HFFc6 (cell line): ENCODE measurements at places on chromosomes 4 and X.

DNA sequence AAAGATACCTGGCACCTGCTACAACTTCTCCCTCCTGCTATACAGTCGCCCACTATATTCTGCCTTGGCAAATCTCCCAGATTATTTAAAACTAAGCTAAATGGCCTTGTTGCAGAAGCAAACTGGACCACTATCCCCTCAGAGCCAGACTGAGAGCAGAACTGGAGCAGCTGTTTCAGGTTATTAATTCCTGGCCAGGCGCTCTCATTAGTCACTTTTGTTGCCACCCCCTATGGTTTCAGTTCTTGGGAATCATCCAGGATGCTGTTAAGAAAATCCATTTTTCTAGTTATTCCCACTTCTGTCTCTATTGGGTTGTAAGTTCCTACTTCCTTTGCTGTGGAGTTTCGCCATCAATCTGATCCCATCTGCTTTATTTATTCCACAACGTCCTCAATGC is 30.1 kb downstream of the ADGRA3 start:
- H3K4me1 ChIP-seq, result peaks cover 44% of the 10 kb centered on the region
- 0 out of 2 replicates have a peak overlapping the region, but pooled peaks have one; percentile 5 for H3K27ac ChIP-seq
- DNase-seq, result peak; percentile 33
- no peaks in the 10 kb centered on the region for H3K36me3 ChIP-seq
- peaks cover 2% of the 10 kb centered on the region; the same call in 1 of the 2 replicates for H3K27me3 ChIP-seq

- peaks cover 6% of the 10 kb centered on the region; the same call in 1 of the 2 replicates for H3K27me3 ChIP-seq
- H3K27ac ChIP-seq, result no peak overlapping the region
- DNase-seq, result no peak
- H3K36me3 ChIP-seq, result no peaks in the 10 kb centered on the region
- no peak overlapping the region for H3K4me3 ChIP-seq
- H3K4me1 ChIP-seq, result peaks cover 20% of the 10 kb centered on the region
Observed at GRCh38 chr4:87849612-87850011, 16.8 kb downstream of the MEPE start.

DNA sequence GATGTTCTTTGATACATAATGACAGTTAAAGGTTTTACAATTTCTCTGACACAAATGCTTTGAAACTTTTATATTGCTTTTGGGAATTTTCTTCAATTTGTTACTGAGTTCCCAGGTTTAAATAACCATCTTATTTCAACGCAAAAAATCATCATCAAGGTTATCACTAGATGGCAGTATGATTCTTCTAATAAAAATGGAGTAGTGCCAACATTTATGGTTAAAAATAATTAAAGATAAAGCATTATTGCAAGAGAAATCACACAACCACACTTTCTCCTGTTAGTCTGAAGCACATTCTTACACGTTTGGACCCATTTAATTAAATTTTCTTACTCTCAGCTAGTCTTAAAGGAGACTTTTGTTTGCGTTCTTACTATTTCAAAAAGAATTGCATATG is 611.3 kb upstream of the CPXCR1 start:
- no peaks in the 10 kb centered on the region for H3K36me3 ChIP-seq
- no peaks in the 10 kb centered on the region for H3K4me1 ChIP-seq
- DNase-seq, result no peak
- no peak overlapping the region for H3K27ac ChIP-seq
- H3K4me3 ChIP-seq, result no peak overlapping the region

GRCh38 chrX:124018023-124018422 is 56.5 kb downstream of the STAG2 start:
- no peaks in the 10 kb centered on the region for H3K27me3 ChIP-seq
- no peak for DNase-seq
- no peak overlapping the region for H3K4me3 ChIP-seq
- H3K36me3 ChIP-seq, result no peaks in the 10 kb centered on the region
- H3K4me1 ChIP-seq, result peaks cover 16% of the 10 kb centered on the region

GRCh38 chrX:132833373-132833772 is 125.1 kb downstream of the HS6ST2 start:
- DNase-seq, result no peak
- H3K4me1 ChIP-seq, result no peaks in the 10 kb centered on the region
- no peak overlapping the region for H3K4me3 ChIP-seq
- no peak overlapping the region for H3K27ac ChIP-seq
- H3K36me3 ChIP-seq, result no peaks in the 10 kb centered on the region

- peaks cover 7% of the 10 kb centered on the region for H3K4me1 ChIP-seq
- H3K4me3 ChIP-seq, result no peak overlapping the region
- no peak for DNase-seq
- peaks cover 2% of the 10 kb centered on the region; the same call in 1 of the 2 replicates for H3K27me3 ChIP-seq
Observed at GRCh38 chrX:101091817-101092216, 6.2 kb upstream of the CENPI start.

- peaks cover 4% of the 10 kb centered on the region; the same call in 1 of the 2 replicates for H3K36me3 ChIP-seq
- no peak overlapping the region for H3K27ac ChIP-seq
- H3K4me1 ChIP-seq, result peaks cover 11% of the 10 kb centered on the region
- DNase-seq, result no peak
- H3K27me3 ChIP-seq, result peaks cover 8% of the 10 kb centered on the region; the same call in 1 of the 2 replicates
- no peak overlapping the region for H3K4me3 ChIP-seq
Observed at GRCh38 chr4:142875117-142875516, 29.0 kb upstream of the INPP4B start.

GRCh38 chr4:5220028-5220427 is 168.7 kb downstream of the STK32B start:
- H3K4me3 ChIP-seq, result no peak overlapping the region
- no peaks in the 10 kb centered on the region for H3K36me3 ChIP-seq
- H3K27me3 ChIP-seq, result no peaks in the 10 kb centered on the region
- DNase-seq, result no peak
- H3K4me1 ChIP-seq, result no peaks in the 10 kb centered on the region
- no peak overlapping the region for H3K27ac ChIP-seq

GRCh38 chr4:121676345-121677075 is 20.3 kb downstream of the ANXA5 start:
- no peak overlapping the region for H3K4me3 ChIP-seq
- no peaks in the 10 kb centered on the region for H3K27me3 ChIP-seq
- H3K27ac ChIP-seq, result peak overlapping the region; percentile 44
- DNase-seq, result no peak
- peaks cover 59% of the 10 kb centered on the region for H3K36me3 ChIP-seq

- peak; percentile 25 for DNase-seq
- peak overlapping the region; percentile 42; the same call in 1 of the 2 replicates for H3K4me3 ChIP-seq
- H3K4me1 ChIP-seq, result peaks cover 29% of the 10 kb centered on the region
- H3K27ac ChIP-seq, result peak overlapping the region; percentile 77
Observed at GRCh38 chr4:67483868-67484602, 61.3 kb downstream of the CENPC start.

- no peaks in the 10 kb centered on the region for H3K36me3 ChIP-seq
- no peaks in the 10 kb centered on the region; the same call in none of the 2 replicates for H3K27me3 ChIP-seq
- H3K4me3 ChIP-seq, result no peak overlapping the region
- H3K4me1 ChIP-seq, result peaks cover 44% of the 10 kb centered on the region
- DNase-seq, result peak; percentile 65
Observed at GRCh38 chr4:139609647-139610046, 53.6 kb upstream of the SETD7 start.

- H3K27ac ChIP-seq, result no peak overlapping the region
- no peaks in the 10 kb centered on the region for H3K4me1 ChIP-seq
- no peak for DNase-seq
Observed at GRCh38 chr4:61397174-61397573, 197.0 kb downstream of the ADGRL3 start.

- peaks cover 44% of the 10 kb centered on the region for H3K4me1 ChIP-seq
- H3K27me3 ChIP-seq, result peaks cover 2% of the 10 kb centered on the region; the same call in 1 of the 2 replicates
- no peak overlapping the region for H3K4me3 ChIP-seq
- DNase-seq, result no peak
- no peaks in the 10 kb centered on the region for H3K36me3 ChIP-seq
Observed at GRCh38 chrX:97400492-97400891, 516.8 kb downstream of the RPA4 start.

DNA sequence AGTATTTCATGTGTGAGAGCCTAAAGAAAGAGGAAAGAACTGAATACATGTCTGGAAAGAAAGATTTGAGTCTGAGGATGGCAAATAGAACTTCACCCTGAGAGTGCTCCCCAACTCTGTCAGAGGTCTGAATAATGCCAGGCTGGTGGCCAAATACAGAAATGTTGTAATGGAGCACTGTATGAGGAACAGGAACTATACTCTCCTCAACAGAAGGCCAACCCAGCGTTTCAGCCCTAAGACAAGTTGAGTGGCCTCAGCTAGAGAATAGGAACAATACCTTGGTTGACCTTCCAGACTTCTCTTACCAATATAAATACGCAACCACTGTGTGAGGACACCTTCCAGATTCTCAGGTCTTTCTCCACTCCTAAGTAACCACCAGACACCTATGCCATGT is 94.5 kb upstream of the STIM2 start:
- peaks cover 18% of the 10 kb centered on the region for H3K4me1 ChIP-seq
- DNase-seq, result no peak
- no peak overlapping the region for H3K4me3 ChIP-seq
- no peak overlapping the region for H3K27ac ChIP-seq

DNA sequence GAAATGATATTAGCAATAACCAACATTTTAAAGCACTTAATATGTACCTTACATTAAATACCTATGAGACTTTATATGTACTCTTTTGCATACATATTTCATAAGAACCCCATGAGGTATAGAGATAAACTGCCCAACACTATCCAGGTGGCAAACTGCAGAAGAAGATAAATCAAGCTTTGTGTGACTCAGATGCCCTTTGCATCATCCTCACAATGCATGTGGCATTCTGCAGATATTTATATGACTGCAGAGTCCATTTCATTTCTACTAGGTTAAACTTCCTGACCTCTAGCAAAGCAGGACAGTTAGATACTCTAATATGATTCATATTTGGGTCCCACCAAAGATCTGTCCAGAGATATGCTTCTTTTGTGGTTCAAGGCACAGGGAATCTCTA is 85.6 kb upstream of the RASGEF1B start:
- no peak overlapping the region for H3K27ac ChIP-seq
- DNase-seq, result no peak
- no peaks in the 10 kb centered on the region for H3K27me3 ChIP-seq
- no peaks in the 10 kb centered on the region for H3K36me3 ChIP-seq
- H3K4me1 ChIP-seq, result no peaks in the 10 kb centered on the region

GRCh38 chrX:10518073-10518472 is 102.3 kb downstream of the MID1 start:
- peaks cover 18% of the 10 kb centered on the region for H3K4me1 ChIP-seq
- H3K27ac ChIP-seq, result no peak overlapping the region
- peaks cover 13% of the 10 kb centered on the region; the same call in 1 of the 2 replicates for H3K36me3 ChIP-seq
- no peak for DNase-seq
- no peaks in the 10 kb centered on the region for H3K27me3 ChIP-seq

GRCh38 chr4:47415719-47416118 is 47.8 kb downstream of the COMMD8 start:
- H3K4me3 ChIP-seq, result no peak overlapping the region
- no peaks in the 10 kb centered on the region for H3K4me1 ChIP-seq
- no peaks in the 10 kb centered on the region for H3K36me3 ChIP-seq
- H3K27me3 ChIP-seq, result peaks cover 25% of the 10 kb centered on the region

- H3K4me3 ChIP-seq, result no peak overlapping the region
- peaks cover 8% of the 10 kb centered on the region for H3K36me3 ChIP-seq
- H3K27me3 ChIP-seq, result no peaks in the 10 kb centered on the region; the same call in 1 of the 2 replicates
- H3K4me1 ChIP-seq, result peaks cover 9% of the 10 kb centered on the region
- H3K27ac ChIP-seq, result no peak overlapping the region
Observed at GRCh38 chr4:3317656-3318211, 24.9 kb downstream of the RGS12 start.

DNA sequence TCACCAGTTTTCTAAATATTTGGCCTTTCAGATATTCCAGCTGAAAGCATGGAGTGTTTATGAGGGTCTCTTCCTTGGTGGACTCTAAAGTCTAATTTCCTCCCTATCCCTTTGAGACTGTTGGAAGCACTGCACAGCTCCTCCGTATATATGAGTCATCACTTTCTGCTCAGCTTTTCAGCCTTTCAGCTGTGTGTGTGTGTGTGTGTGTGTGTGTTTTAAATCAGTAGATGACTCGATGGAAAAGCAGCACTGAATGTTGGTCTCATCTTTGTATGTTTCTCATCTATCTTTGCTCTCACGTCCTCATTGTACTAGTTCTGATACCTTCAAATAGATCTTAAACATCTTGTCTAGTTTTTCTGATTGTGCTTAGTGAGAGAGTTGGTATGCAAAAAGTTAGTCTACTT is 81.6 kb downstream of the ZFX start:
- DNase-seq, result peak; percentile 58
- H3K27me3 ChIP-seq, result no peaks in the 10 kb centered on the region
- peaks cover 24% of the 10 kb centered on the region for H3K4me1 ChIP-seq
- H3K4me3 ChIP-seq, result peak overlapping the region; percentile 74
- H3K27ac ChIP-seq, result peak overlapping the region; percentile 77

GRCh38 chrX:133741303-133741702 is 244.1 kb downstream of the GPC3 start:
- no peaks in the 10 kb centered on the region for H3K4me1 ChIP-seq
- DNase-seq, result no peak
- H3K27me3 ChIP-seq, result no peaks in the 10 kb centered on the region
- no peak overlapping the region for H3K4me3 ChIP-seq

GRCh38 chr4:186684889-186685309 is 38.8 kb downstream of the FAT1 start:
- peaks cover 4% of the 10 kb centered on the region; the same call in 1 of the 2 replicates for H3K27me3 ChIP-seq
- H3K4me3 ChIP-seq, result peak overlapping the region; percentile 51
- H3K4me1 ChIP-seq, result peaks cover 96% of the 10 kb centered on the region
- peak overlapping the region; percentile 83 for H3K27ac ChIP-seq
- peaks cover 80% of the 10 kb centered on the region for H3K36me3 ChIP-seq

- DNase-seq, result peak; percentile 48
- H3K27ac ChIP-seq, result peak overlapping the region; percentile 85
- peaks cover 3% of the 10 kb centered on the region; the same call in 1 of the 2 replicates for H3K27me3 ChIP-seq
- peak overlapping the region; percentile 96 for H3K4me3 ChIP-seq
- peaks cover 65% of the 10 kb centered on the region for H3K4me1 ChIP-seq
- peaks cover 42% of the 10 kb centered on the region for H3K36me3 ChIP-seq
Observed at GRCh38 chr4:25160714-25161592, 704 bp upstream of the SEPSECS start.

- H3K4me3 ChIP-seq, result no peak overlapping the region
- H3K27ac ChIP-seq, result no peak overlapping the region
- H3K4me1 ChIP-seq, result no peaks in the 10 kb centered on the region
- peaks cover 1% of the 10 kb centered on the region; the same call in 1 of the 2 replicates for H3K27me3 ChIP-seq
- H3K36me3 ChIP-seq, result no peaks in the 10 kb centered on the region
Observed at GRCh38 chr4:14419516-14419915, 582.8 kb upstream of the CPEB2 start.

GRCh38 chrX:143437439-143437838 is 79.8 kb downstream of the SPANXN3 start:
- H3K4me1 ChIP-seq, result no peaks in the 10 kb centered on the region
- DNase-seq, result no peak
- no peak overlapping the region for H3K27ac ChIP-seq
- no peak overlapping the region for H3K4me3 ChIP-seq

- peaks cover 60% of the 10 kb centered on the region for H3K36me3 ChIP-seq
- DNase-seq, result peak; percentile 41
- peaks cover 17% of the 10 kb centered on the region for H3K27me3 ChIP-seq
- no peaks in the 10 kb centered on the region for H3K4me1 ChIP-seq
- H3K27ac ChIP-seq, result no peak overlapping the region
Observed at GRCh38 chr4:186587416-186588018, 32.1 kb upstream of the MTNR1A start.

GRCh38 chr4:75786938-75787337 is 62.6 kb downstream of the USO1 start:
- peaks cover 10% of the 10 kb centered on the region for H3K4me1 ChIP-seq
- no peak overlapping the region for H3K4me3 ChIP-seq
- H3K27ac ChIP-seq, result no peak overlapping the region
- H3K36me3 ChIP-seq, result peaks cover 28% of the 10 kb centered on the region
- no peaks in the 10 kb centered on the region for H3K27me3 ChIP-seq
- no peak for DNase-seq

GRCh38 chr4:117164338-117164737 is 79.0 kb upstream of the TRAM1L1 start:
- H3K27me3 ChIP-seq, result no peaks in the 10 kb centered on the region
- no peak overlapping the region for H3K27ac ChIP-seq
- H3K36me3 ChIP-seq, result no peaks in the 10 kb centered on the region
